ENCODE measurements at places on chromosomes 1 and 21.
A peak's percentile ranks its signal among the peaks of the same experiment; 100 is the strongest.

GRCh38 chr1:14607295-14607694 lies 8.8 kb downstream of the KAZN start:
- no peak for DNase-seq

GRCh38 chr1:23585321-23586022 lies 26.2 kb upstream of the ID3 start:
- DNase-seq = no peak

- DNase-seq = no peak
Measured at GRCh38 chr21:41251961-41252642, 64.5 kb upstream of the FAM3B start.

DNA sequence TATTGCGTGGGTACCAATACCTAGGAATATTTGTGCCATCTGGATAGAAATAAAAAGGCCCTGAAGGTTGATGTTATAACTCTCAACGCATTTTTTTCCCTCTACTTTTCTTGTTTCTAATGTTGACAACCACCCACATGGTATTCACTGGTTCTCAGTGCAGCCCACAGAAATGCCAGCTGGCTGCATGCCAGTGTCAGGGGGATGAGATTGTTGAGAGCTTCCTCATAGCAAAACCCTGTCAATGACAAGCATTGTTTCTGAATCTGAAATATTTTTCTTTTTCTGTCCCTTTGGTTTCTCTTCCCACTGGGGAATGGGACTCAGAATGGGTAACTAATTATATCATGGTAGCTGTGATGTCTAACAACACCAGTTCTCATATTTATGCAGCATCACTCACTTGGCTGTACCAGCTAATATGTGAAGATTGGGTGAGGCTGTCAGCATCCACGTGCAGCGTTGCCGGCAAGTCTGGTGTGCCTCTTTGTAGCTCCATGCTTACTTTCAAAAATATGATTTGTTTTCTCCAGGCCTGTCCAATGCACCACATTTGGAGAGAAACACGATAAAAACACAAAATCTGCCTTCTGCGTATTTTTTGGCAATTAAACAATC lies 284.6 kb downstream of the PTBP2 start:
- DNase-seq = peak; percentile 4

- DNase-seq = no peak
Measured at GRCh38 chr1:170209125-170209524, 63.4 kb downstream of the NTMT2 start.

GRCh38 chr1:151192047-151192446 lies 2.0 kb upstream of the VPS72 start:
- DNase-seq = no peak

DNA sequence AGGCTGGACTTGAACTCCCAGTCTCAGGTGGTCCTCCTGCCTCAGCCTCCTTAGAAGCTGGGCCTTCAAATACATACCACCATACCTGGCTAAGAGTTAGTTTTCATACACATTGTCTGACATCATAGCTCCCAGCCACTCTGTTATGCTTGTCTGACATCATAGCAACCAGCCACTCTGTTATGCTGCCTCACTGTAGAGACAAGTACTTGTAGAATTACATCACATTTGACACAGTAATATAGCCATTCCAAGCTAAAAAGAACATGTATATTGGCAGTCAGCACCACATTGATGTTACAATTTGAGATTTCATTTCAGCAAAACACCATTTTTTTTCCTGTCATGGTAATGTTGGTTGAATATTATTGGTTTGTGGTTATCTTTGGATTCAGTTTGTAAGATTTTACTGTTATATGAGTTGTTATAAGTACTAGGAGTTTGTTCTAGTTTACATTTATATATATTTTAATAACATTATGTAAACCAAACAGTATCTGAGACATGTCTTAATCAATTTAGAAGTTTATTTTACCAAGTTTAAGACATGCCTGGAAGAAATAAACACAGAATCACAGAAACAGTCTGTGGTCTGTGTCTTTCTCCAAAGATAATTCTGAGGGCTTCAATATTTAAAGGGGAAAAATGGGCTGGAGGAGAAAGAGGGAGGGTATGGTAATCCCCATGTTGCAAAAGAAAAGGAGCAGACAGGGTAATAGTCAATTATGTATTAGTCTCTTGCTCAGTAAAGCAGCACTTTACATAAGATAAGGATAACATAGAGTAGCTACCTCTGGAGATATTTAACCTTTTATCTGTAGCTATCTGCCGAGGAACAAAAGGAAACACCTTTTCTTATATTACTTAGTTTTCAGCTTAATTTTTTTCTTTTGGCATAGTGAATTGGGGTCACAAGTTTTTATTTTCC lies 43.0 kb downstream of the XPR1 start:
- DNase-seq = no peak

DNA sequence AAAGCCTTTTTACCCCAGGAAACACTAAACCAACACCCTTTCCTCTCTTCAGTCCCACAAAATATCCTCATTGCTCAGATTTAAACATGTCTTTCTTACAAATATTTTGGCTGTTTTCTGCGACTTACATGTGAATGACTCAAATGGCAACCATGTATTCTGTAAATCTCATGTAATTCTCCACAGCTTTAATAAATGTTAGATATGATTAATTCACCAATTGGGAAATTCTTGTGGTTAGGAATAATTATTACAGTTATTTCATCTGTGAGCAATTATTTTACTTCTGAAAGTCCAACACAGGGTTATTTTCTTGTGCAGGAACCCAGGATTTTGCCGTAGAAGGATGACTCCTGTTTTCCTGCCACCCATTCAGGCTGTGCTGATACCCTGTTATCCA lies 431.5 kb downstream of the LMO4 start:
- DNase-seq = no peak

GRCh38 chr1:204979891-204980649 lies 62.9 kb upstream of the CNTN2 start:
- no peak for DNase-seq

DNA sequence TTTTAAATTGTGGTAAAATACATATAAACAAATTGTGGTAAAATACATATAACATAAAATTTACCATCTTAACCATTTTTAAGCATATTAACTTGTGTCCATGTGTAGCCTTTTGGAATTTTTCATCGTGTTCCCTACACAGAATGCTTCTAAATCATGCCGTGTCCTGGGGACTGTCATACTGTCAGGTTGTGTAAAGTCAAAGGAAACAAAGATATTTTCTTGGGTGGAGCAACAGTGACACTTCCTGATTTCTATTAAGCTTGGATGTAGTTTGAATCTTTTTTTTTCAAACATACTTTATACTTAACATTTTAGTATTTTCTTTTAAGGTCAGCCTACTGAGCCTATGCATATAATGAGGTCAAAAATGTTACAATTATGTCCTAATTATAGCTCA lies 32.3 kb downstream of the DOP1B start:
- no peak for DNase-seq
